ENCODE measurements at places on chromosomes 5 and 9.

- no peak for DNase-seq
These were observed 132.4 kb upstream of the NIPBL start for GRCh38 chr5:36743891-36744772.

GRCh38 chr5:154508114-154508513 is 30.1 kb upstream of the HAND1 start:
- no peak for DNase-seq

- DNase-seq = no peak
These were observed 41.3 kb downstream of the HABP4 start for GRCh38 chr9:96491079-96491879.

GRCh38 chr5:35821513-35821912 is 35.2 kb upstream of the IL7R start:
- no peak for DNase-seq

GRCh38 chr5:179901462-179901861 is 6.2 kb downstream of the TBC1D9B start:
- no peak for DNase-seq

- DNase-seq = no peak
These were observed 2064.4 kb upstream of the C9orf72 start for GRCh38 chr9:29637471-29638237.

DNA sequence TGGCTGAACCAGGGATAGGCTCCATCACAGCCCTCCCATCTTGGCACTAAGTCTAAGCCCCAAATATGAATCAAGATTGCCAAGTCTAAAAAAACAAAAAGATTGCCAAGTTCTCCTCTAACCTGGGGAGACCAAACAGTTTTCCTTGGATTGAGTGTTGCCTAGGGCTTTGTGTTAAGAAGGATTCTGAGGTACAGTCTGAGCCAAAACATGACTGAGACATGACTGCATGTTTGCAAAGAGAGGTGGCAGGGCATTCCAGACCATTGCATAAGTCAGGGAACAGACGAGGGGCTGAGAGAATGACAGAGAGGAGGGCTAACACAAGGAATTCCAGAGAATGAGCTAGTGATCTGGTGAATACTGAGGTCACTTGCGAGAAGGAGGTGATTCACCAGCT is 11.4 kb downstream of the LAMC3 start:
- no peak for DNase-seq

DNA sequence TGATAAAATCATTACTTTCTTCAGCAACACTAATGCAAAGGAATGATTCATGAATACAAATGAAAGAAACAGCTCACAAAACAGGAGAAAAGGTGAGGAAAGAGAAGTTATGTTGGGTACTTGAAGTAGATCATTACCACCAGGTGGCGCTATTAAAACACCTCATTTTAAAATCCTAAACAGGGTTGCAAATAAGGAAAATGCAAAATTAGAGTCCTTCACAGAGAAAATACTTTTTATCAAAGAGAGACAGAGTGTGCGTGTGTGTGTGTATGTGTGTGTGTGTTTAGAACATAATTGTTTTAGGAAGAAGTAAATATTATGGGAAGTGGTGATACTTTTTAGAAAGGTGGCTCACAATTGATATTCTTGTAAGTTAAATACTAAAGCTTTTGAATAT is 49.5 kb upstream of the CD180 start:
- DNase-seq = no peak

- no peak for DNase-seq
These were observed 31.4 kb upstream of the SPARC start for GRCh38 chr5:151718153-151718552.

GRCh38 chr9:121105531-121105930 is 30.8 kb downstream of the CNTRL start:
- no peak for DNase-seq

- no peak for DNase-seq
These were observed 90.3 kb downstream of the MRPL36 start for GRCh38 chr5:1709171-1709803.

- no peak for DNase-seq
These were observed 405.0 kb downstream of the ENC1 start for GRCh38 chr5:74235552-74235951.

GRCh38 chr5:13632676-13633075 is 311.8 kb downstream of the DNAH5 start:
- no peak for DNase-seq

DNA sequence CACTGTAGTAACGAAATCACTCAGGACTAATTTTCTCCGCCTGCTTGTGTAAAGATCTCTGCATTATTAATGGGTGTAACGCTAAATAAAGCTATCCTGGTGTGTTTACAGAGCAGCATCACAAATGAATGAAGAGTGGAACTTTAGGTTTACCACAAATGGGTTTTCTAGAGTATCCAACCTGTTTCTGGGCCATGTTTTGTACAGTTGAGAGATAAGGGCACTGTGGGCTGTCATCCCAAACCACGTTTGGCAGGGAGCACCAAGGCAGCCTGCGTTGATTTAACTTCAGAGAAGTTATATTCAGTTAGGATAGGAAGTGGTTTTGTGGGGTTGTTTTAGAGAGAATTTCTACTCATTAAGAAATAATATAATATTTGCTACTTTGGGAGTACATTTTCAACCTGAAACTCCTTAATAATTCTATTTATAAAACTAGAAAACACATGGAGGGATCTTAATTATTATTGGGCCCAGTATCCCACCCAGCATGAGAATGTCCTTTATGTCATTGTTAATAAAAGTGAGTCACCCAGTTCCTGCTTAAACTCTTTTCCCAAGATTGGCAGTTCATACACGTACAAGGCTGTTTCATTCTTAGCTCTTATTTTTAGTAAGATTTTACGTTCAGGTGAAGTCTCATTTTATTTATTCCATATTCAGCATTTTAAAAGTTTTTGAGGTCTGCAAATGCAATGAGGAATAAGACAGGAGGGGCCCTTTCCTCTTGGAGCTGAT is 8.0 kb downstream of the KCNN2 start:
- no peak for DNase-seq

DNA sequence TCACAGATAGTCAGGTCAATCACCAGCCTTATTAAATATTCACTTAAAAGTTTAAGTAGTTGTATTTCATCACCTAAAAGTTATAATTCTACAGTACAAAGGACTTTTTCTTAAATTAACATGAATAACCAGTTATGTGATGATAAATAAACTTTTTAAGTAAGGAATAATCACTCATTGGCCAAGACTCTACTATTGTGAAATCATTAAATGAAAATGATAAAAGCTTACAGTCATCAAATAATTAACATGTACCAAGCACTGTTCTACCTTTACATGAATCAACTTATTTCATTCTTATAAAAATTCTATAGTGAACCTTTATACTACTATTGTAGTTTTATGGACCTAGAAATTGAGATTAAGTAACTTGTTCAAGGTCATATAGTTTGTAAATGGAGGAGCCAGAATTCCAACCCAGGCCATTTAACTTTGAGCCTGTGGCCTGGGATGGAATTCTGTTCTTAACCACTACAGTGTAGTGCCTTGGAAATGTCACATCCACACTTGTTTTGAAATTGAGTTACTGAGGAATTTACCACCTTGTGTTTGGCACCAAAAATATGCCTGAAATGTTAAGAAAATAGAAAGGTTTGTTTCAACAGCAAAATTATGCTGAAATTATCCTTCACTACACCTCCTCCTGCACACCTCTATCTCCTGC is 32.8 kb upstream of the MSANTD3 start:
- DNase-seq = no peak

- no peak for DNase-seq
These were observed 182.7 kb upstream of the ACTBL2 start for GRCh38 chr5:57665146-57665936.

DNA sequence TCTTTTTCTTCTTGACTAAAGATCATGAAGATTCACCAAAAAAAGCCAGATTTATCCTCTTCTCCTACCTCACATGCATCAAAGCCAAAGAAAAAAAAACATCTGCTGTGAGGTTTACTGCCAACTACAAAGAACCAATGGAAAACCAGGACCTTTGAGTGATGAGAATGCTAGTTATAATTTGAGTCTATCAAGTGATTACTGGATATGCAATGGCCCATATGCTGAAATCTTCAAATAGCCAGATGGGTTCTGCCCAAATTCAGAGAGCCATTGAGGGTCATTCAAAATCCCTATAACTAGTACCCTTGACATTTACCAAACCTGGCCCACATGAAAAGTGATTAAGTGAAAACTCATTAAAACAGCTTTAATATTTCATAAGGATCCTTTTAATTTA is 78.4 kb upstream of the ACO1 start:
- DNase-seq = no peak

- no peak for DNase-seq
These were observed 267.6 kb downstream of the SPOCK1 start for GRCh38 chr5:137231540-137231939.

All from activated CD4-positive, CD25-positive, alpha-beta regulatory T cell treated with anti-CD3 and anti-CD28 coated beads, Interleukin-2, amount 50 U/mL, for 72 hours (primary cell).